Left renal pelvis (tissue), 4 donors: ENCODE measurements at places on chromosomes 6 and 20. TPM values are rescaled to one million over a fixed set of nuclear protein-coding genes. Genes with fewer than 3 reads are reported as not detected.

GRCh38 chr20:57678340-57678739 is 31.5 kb downstream of the PMEPA1 start:
- no peak for DNase-seq

DNA sequence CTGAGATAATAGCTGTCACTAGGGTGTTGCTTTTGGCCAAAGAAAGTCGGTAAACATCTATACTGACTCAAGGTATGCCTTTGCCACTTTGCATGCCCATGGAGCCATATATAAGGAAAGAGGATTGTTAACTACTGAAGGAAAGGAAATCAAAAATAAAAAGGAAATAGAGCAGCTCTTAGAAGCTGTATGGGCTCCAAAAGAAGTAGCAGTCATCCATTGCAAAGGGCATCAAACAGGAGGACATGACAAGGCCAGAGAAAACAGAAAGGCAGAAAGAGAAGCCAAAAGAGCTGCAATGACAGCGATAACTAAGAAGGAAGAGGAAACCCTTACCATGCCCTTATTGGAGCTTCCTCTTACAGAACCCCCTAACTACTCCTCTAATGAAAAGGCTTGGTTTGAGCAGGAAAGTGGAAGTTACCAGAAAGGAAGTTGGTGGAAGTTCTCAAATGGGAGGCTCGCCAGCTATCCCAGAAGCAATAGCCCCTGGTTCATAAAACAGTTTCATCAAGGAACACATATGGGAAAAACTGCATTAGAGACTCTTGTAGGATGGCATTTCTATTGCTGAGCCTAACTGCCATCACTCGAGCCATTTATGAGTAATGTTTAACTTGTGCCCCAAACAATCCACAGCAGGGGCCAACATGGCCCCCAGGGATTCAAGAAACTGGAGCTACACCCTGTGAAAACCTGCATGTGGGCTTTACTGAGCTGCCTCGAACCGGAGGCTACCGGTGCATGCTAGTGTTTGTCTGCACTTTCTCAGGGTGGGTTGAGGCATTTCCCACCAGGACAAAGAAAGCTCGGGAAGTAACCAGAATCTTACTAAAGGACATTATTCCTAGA is 7.0 kb downstream of the IL22RA2 start:
- DNase-seq: no peak

GRCh38 chr6:166815629-166816028 is 140.7 kb downstream of the RNASET2 start:
- no peak for DNase-seq

- no peak for DNase-seq
Observed at GRCh38 chr20:37319151-37319671, 26.7 kb upstream of the SRC start.

DNA sequence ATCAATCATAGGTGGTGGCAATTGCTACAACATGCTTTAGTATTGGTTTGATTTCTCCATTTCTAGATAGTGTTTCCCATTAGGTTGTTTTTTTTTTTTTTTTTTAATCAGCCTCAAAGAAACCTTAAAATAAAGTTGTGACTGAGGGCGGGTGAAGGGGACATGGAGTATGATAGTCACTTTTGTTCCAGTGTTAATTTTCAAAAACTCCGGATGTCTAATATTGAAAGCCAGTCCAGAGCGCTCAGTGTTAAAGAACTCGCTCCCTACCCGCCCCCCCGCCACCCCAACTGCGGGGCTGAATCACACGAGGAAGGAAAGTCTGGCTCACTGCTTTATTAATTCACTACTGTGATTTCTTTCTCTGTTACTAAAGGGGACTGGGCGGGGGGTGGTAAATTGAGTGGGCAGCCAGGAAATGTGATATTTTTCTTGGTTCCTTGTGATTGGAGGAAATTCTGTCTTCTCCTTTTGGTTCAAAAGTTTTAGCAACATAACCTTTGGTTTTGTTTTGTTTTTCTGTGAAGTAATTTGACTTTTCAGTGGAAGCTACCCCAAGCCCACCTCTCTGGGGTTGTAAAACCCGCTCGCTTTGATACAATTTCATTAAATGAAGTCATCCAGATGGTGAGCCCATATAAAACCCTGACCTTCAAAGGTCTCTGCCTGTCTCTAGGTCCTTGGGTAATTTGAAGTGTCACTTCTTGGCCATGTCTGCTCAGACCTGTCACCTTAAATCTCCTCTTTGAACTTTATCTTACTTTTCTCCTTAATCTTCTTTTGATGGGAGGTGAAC is 38.0 kb downstream of the TNFAIP3 start:
- no peak for DNase-seq

- DNase-seq: no peak
Observed at GRCh38 chr20:46735436-46735835, 26.0 kb downstream of the SLC2A10 start.

- no peak for DNase-seq
Observed at GRCh38 chr20:34150306-34151000, 38.4 kb upstream of the EIF2S2 start.

DNA sequence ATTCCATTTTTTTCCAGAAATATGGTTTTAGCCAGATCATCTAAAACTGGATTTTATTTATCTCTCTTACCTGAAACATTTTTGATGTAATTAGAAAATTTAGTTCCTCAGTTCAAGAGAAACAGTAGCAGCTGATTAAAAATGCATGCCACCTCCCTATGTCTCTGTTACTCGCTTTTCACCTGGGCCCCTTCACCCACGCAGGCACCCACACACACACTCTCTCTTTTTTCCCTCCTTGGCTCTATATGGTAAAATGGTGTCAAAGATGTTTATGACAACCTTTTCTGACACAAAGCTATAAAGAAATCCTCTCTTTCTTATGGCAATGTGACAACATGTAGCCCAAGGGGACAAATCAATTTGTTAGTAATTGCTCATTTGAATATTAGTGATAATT is 5.8 kb upstream of the SGK1 start:
- no peak for DNase-seq

- no peak for DNase-seq
Observed at GRCh38 chr6:106126482-106126881, 40.3 kb downstream of the PRDM1 start.

The MCHR2 gene
- polyA plus RNA-seq: not detected

- DNase-seq: no peak
Observed at GRCh38 chr20:56780266-56780665, 151.2 kb downstream of the TFAP2C start.

The MRAP2 gene
- 5.5 TPM for polyA plus RNA-seq

DNA sequence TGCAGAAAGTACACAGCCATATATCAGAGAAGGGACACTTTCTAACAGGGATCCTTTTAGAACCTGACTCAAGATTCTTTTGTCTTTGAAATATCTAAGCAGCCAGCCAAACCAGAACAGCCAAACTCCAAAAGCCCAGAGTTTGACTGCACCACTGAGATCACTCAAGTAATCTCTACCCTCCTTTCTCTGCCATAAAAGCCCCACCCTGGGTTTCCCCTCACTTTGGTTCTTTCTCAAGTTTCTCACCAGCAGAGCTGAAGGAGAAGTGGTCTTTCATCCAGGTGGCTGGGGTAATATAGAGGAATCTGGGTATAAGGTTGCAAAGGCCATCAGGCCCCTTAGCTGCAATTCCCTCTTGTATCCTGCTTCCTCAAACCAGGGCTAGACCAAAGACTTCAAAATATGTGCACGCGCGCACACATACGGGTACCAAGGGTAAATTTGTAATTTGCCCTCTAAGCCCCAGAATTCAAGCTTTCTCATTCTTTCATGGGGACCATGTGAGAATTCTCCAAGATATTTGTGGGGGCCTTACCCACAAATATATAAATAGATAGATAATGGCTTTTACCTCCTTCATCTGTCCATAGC is 42.9 kb downstream of the GPX5 start:
- DNase-seq: no peak

GRCh38 chr6:134296762-134297161 is 21.1 kb downstream of the SGK1 start:
- DNase-seq: no peak

DNA sequence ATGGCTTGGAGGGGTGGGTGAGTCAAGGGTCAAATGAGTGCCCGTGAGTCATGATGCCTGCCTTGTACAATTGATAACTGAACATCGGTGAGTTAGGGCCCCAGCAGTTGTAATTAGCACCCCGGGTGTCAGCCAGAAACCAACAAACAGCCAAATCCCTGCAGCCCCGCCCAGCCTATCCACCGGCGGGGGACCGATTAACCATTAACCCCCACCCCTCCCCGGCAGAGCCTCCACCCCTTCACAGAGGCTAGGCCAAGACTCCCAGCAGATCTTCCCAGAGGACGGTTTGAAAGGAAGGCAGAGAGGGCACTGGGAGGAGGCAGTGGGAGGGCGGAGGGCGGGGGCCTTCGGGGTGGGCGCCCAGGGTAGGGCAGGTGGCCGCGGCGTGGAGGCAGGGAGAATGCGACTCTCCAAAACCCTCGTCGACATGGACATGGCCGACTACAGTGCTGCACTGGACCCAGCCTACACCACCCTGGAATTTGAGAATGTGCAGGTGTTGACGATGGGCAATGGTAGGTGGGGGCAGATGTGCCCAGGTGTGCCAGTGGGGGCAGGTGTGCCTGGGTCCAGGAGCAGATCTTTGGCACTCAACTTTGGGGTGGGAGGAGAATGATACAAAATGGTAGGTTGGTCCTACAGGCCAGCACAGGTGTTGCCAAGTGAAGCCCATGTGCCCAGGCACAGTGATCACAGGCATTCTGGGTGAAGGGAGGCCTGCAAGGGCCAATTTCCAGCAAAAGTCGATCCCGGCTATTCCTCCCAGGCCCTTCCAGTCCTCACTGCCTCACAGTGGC is 45.7 kb downstream of the HNF4A start:
- DNase-seq: no peak

- DNase-seq: no peak
Observed at GRCh38 chr6:126380072-126380583, 40.2 kb downstream of the CENPW start.

DNA sequence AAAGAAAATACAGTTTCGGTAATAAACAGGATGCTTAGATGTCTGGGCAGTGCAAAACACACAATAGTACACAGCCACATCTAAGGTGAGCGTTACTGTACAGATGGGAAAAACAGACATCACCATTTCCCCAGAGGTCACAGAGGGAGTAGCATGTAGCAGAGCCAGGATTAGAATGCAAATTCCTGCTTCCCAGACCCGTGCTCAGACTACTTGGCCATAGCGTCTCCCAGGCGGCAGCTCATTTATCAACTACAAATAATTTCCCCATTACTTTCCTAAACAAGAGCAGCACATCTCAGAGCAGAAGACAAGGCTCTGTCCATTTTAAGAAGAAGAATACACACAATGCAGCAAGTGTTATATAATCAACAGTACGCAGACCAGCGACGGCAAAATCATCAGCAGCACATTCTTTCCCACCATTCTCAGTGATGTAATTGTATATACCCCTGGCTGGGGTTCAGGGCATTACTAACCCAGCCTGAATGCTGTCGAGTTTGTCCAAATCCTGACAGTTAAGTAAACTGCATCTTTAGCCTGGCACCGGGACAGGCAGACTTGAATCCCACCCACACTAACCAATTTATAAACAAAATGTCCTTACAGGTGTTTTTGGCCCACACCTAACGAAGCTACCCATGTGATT is 61.9 kb downstream of the CNKSR3 start:
- DNase-seq: no peak

The HCRTR2 gene
- 0.49 TPM for polyA plus RNA-seq

The BIRC7 gene
- polyA plus RNA-seq: 2.8 TPM

- no peak for DNase-seq
Observed at GRCh38 chr6:167512696-167513375, 187.9 kb downstream of the TTLL2 start.

GRCh38 chr6:36848658-36849441 is 9.6 kb upstream of the CPNE5 start:
- no peak for DNase-seq

DNA sequence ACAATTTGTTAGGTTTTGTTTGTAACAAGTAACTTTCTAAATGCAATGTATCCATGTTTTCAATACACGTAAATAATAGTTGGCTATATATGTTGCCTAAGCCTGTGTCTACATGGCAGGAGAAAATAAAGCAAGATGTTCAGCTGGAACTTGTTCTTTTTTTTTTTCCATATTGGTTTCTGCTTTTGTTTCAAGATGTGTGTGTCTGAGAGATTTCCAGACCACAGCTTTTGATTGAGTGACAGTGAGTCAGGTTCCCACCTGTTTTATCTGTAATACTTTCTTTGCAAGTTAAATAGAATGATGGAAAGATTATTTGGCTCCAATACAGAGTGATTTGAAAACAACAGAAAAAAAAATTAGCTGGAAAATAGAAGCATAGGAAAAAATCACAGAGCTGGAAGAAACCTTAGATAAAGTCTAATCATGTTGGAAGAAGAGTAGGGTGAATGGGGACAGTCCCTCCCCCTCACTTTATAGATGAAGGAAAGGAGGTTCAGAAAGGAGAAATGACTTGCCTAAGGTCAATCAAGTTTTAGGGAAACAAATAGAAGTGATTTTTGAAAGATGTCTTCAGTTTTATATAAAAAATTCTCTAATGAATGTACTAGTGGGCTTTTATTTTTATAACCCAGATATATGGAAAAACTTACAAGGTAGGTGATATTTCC is 150.9 kb upstream of the STMND1 start:
- no peak for DNase-seq

The TPD52L1 gene
- 5.9 TPM for polyA plus RNA-seq

GRCh38 chr6:56250266-56250665 is 2.9 kb upstream of the COL21A1 start:
- DNase-seq: no peak

The ADGRG6 gene
- polyA plus RNA-seq: 37.8 TPM

DNA sequence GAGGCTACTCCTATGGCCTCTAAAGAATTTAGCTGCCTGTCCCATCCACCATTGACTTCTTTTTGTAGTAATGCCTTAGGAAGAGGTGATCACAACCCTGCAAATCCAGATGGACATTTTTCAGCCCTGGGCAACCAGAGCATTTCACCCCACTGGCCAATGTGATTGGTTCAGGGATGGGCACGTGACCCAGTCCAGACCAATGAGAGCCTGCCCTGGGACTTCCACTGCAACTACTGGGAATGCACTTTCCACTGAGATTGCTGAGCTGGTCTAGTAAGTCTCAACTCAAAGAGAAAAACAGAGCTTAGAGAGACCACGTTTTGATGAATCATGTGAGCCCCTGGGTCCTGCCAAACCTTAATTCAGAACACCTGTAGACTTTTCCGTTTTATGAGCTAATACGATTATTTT is 8.9 kb upstream of the UBE2V1 start:
- no peak for DNase-seq
